Stimulated activated CD4-positive, alpha-beta T cell treated with anti-CD3 and anti-CD28 coated beads, TNF-alpha, amount 100 ng/mL, for 4 hours (primary cell): ENCODE measurements at places on chromosomes 3 and 15.

DNA sequence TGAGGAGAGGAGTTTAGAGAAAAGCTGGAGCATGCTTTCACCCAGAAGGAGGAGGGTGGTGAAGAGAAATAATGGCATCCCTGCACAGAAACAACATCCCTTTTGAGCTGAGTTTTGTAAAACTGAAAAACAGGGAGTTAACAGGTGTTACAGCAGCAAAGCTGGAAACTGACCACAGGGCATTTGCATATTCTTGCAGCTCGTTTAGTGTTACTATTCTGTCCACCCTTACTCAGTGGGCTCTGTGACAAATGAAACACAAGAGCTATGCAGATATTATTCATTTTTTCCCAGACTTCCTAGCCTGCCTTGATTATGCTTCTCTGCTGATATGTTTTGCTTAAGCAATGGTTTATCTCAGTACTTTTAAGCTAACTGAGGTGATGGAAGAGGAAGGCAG is 272.0 kb downstream of the NEK10 start:
- DNase-seq: no peak

DNA sequence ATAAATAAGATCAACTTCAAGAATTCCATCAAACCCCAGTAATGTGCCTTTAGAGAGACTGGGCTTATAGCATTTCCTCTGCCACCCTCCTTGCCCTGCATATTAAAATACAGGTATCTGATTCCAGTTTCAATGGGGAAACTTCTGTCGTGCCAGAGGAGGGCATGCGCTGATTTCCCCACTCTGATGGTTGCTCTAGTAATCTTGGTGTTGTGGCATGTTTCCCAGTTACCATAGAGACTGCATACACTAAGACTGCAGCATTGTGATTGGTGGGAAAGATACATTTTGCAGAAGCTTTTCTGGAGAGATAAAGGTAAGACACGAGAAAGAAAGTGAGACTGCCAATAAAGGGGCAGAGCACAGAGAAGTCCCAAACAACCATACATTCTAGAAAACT is 225.6 kb downstream of the TIGIT start:
- no peak for DNase-seq

GRCh38 chr3:127637546-127637945 is 8.6 kb downstream of the PODXL2 start:
- no peak for DNase-seq

DNA sequence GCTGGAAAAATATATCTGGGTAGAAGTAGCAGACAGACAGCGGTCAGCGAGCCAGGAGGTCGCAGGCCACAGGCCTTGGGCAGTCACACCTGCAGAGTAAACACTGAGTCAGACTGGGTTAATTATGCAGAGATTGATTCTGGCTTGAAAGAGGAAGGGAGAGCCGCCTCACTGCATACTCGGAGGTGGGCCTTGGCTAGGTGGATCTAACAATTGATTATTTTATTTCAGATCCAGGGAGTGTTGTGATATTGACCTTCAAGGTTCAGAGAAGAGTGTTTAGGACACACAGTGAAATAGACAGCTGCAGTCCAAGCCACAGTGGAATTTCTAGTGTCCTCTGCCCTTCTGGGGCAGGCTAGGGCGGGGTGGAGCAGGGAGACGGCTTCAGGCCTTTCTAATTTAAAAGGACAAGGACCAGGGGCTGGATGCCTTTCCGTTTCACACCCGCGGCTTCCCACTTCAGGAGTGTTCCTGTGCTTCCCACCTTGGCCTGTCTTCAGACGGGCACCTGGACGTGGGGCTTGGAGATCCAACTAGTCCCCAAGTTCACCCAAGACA is 237.3 kb downstream of the XXYLT1 start:
- no peak for DNase-seq

DNA sequence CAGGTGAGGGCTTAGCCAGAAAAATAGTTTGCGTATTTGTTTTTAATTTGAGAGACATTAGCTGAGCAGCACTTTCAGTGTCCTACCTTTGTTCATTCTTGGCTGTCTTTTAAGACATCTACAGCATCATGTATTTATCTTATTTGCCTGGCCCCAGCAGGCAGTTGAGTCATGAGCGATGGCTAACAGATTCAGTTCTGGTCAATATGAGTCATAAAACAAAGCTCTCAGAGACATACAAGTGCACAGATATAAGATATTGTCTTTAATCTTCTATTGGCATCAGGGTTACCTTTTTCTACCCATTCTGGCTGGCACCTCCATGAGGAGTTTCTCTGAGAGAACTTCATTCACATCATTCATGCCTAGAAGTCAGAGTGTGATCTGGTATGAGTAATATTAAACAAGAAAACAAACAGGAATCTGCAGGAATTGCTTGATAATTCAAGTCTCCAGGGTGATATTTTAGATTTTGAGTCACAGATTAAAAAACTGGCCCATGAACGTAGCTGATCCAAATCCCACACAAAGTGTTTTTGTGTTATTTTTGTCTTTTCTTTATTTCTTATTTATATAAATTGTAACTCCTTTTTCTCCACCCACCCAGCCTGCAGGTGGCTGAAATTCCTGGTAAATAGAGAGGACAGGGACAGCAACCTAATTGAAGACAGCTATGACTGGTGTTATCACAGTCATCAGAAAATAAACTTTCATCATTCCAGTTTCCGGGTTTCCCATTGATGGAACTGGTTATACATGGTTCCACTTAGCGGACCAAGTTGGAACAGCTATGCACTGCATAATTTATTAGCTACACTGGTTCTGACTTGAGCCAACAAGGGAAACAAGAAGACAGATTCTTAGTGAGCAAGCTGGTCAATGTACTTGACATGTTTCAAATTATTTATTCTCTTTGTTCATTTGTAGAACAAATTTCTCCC is 47.3 kb downstream of the PLSCR2 start:
- no peak for DNase-seq

DNA sequence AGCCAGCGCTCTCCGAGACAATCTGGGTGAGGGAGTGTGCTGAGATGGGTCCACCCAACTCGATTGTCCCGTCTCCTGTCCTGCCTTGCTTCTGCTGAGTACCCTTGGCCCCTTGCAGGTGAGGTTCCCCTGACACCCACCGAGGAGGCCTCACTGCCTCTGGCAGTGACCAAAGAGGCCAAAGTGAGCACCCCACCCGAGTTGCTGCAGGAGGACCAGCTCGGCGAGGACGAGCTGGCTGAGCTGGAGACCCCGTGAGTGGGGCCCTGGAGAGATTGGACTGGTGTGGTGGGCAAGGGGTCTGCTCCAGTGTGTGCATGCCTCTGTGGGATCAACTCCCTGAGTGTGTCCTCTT is 23.6 kb downstream of the NBEAL2 start:
- DNase-seq: no peak

GRCh38 chr3:34256021-34256420 is 457.6 kb downstream of the PDCD6IP start:
- DNase-seq: no peak

DNA sequence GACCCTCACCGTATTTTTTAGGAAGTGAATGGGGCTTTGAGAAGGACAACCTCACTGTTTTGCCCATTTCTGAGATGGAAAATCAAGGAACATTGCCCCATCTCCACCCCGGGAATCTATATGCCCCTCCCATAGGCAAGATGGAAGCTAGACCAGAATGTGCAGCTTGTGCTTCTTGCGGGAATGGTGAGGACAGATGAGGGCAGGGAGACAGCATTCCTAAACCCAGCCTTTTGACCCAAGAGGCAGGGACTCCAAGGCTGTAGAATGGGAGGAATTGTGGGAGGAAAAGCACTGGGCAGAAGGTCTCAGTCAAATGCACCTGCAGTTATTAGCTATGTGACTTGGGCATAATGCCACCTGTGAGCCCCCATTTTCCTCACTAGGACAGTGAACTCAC is 66.9 kb downstream of the SMAD3 start:
- no peak for DNase-seq

DNA sequence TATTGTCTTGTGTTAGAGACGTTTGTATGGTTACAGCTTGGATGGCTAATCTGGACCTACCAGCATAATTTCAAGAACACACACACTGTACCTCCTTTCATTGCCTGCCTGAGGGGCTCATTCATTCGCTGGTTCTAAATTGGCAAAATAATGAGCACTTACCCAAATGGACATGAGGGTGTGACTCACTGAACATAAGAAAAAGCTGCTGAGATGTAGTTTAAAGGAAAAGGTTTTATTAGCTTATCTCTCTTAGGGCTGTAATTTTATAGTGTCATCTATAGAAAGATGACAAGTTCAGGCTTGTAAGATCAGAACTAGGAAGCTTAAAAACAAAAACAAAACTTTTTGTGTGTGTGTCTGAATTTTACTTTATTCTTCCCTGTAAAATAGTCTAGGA is 120.7 kb upstream of the WNT7A start:
- no peak for DNase-seq

GRCh38 chr3:79973917-79974595 is 206.3 kb upstream of the ROBO1 start:
- DNase-seq: no peak

DNA sequence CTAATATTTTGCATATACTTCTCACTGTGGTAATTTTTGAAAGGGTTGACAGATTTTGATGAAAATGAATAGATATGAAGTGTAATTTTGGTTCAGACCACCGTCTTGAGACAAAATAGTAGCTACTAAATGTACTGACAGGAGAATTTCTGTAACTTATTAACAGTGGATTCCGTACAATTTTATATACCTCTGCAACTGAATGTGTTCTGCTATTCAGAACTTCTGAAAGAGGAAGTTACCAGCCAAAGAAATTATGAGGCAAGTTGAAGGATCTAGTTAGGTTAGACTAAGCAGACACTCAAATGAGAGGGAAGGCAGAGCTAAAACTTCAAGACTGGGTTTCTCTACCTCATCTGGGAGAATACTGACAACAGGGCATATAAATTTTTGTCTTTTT is 29.4 kb downstream of the GAP43 start:
- no peak for DNase-seq

DNA sequence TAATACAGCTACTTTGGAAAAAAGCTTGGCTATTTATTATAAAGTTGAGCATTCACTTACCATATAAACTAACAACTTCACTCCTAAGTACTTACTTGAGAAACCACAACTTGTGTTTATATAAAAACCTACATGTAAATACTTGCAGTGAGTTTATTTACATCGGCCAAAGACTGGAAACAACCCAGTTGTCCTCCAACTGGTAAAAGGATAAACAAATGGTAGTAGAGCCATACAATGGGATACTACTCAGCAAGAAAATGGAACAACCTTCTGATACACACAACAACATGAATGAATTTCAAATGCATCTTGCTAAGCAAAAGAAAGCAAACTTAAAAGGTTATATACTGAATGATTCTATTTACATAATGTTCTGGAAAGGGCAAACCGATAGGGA is 63.7 kb downstream of the SLC7A14 start:
- no peak for DNase-seq

- no peak for DNase-seq
Measured at GRCh38 chr3:125332504-125332903, 42.6 kb downstream of the ZNF148 start.

DNA sequence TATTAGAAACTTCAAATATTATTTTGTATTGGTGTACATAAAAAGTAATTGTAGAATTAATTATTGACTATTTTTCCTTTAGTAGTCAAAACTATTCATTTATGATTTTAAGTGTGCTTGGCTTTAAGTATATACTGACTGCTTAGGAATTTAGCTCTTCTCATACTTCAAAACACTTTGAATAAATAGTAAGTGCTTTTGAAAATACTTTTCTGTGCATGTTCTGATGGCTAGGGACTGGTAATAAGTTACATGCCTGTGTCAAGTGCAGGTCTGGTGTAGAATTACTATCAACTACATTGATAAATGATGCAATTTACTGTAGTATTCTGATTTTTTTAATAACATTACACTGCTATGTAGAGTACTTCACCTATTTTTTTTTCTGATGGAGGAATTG is 397.6 kb upstream of the SGO1 start:
- DNase-seq: no peak

DNA sequence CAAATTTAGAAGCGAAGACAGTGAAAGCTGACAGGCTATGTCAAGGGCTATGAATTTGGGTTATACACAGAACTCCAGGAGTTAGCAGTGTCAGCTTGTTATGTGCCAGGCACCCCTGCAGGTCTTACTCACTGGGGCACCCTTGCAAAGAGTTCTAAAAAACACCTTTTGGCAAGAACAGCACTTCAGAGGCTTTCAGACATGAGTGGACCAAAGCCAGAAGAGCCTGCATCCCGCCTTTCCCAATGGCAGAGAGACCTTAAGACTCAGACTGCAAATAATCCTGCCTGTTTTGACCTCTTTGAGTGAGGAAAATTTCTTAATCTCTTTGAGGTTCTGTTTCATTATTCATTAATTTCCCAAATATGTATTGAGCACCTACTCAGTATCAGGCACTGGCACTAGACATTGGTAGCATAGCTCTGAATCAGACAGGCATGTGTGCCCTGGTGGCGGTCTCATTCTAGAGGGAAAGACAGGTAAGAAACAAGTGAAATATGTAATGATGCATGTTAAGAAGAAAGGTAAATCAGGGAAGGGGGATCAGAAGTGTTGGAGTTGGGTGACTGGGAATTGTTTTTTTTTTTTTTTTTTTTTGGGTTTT is 280.0 kb downstream of the KBTBD8 start:
- no peak for DNase-seq

DNA sequence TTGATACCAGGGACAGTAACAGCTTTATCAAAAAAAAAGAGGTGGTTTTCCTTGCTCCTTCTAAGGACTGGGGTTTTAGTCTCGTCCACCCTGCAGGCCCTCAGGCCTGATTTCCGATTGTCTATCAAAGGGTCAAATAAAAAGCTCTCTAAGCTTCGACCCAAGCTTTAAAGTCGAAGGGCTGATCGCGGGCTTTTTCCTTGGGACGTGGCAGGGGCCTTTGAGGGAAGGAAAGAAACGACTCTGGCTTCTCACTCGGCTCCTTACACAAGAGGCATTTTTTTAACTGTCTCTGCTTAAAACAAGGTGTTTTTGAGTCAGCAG is 354 bp upstream of the KLHL24 start:
- DNase-seq: no peak

GRCh38 chr3:134342259-134342658 is 32.0 kb downstream of the AMOTL2 start:
- no peak for DNase-seq

GRCh38 chr3:129673897-129674797 is 67.7 kb upstream of the PLXND1 start:
- no peak for DNase-seq

GRCh38 chr15:57496946-57497869 is 94.5 kb upstream of the MYZAP start:
- no peak for DNase-seq

DNA sequence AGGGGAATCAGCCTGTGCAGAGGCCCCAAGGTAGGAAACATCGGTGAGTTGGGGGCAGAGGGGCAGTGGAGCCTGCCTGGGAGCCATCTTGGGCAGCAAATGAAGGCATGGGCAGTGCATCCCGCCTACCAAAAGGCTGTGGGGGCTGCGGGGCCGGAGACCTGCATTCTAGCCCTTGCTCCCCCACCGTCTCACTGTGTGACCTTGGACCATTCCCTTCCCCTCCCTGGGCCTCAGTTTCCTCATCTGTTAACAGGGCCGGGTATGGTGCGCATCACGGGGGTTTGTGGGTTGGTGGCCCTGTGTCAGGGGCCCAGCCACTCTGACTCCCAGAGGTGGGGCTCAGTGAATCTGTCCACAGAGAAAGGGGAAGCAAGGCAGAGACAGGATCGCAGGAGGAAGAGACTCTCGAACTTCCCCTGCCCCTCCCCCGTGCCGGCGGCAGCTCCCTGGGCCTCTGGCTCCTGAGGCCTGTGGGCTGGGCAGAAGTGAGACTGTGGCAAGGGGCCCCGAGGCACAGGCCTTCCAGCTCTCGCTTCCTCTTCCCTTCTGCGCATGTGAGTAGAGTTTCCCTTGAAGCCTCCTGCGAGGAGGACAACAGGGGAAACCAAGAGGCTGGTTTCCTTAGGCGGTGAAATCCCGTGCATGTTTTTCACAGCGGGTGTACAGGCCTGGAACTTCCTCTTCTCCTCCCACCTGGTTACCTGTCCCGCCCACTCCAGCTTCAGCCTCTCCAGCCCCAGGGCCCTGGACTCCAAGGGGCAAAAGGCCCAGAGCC is 42.9 kb downstream of the IDH2 start:
- DNase-seq: peak; percentile 19
